Femur (tissue), 1 donor: ENCODE measurements at places on chromosomes 16 and 17.

- DNase-seq = no peak
Observed at GRCh38 chr17:12808723-12809122, 19.4 kb downstream of the ARHGAP44 start.

DNA sequence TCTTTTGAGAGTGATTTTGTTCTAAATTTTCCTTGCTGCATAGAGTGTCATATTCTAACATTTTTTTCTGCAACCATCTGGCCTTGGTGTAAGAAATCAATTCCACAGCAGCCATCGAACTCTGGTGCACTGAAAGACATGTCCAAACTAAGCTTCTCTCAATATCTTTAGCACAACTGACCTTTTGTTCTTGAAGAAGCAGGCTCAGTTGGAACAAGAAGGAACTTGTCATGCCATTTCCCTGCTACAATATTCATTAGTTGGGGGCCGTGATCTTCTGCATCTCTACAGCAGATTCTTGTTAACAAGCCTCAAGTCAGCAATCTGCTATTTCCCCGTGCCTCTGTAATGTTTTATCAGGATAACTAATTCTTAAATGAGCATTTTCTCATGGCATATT lies 1305.6 kb downstream of the CDH11 start:
- DNase-seq = no peak

- no peak for DNase-seq
Observed at GRCh38 chr17:2637422-2637821, 44.0 kb downstream of the PAFAH1B1 start.

DNA sequence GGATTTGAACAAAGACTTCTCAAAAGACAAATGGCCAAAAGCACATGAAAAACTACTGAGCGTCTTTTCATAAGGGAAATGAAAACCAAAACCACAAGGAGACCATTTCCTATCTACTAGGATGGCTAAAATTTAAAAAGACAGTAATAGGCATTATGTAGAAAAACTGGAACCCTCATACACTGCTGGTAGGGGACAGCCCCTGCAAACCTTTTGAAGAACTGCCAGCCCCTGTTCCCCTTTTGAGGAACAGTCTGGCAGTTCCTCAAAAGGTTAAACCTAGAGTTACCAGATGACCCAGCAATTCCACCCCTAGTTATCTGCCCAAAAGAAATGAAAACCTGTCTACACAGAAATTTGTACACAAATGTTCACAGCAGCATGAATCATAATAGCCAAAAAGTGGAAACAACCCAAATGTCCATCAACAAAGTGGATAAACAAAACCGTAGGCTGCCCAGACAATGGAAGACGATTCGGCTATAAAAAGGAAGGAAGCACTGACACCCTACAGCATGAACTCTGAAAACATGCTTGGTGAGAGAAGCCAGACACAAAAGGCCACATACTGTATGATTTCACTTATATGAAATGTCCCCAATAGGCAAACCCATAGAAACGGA lies 22.9 kb downstream of the CDIP1 start:
- no peak for DNase-seq

GRCh38 chr17:74859459-74860228 lies at the start of gene GRIN2C:
Gene GRIN2C (minus strand): TSS chr17:74859885. CDS start chr17:74855092, 4,793 bp downstream.
- no peak for DNase-seq

GRCh38 chr17:57243171-57243622 lies 13.1 kb upstream of the MSI2 start:
- DNase-seq = peak; percentile 67

GRCh38 chr17:10177913-10178505 lies 20.4 kb downstream of the GAS7 start:
- DNase-seq = peak; percentile 58

DNA sequence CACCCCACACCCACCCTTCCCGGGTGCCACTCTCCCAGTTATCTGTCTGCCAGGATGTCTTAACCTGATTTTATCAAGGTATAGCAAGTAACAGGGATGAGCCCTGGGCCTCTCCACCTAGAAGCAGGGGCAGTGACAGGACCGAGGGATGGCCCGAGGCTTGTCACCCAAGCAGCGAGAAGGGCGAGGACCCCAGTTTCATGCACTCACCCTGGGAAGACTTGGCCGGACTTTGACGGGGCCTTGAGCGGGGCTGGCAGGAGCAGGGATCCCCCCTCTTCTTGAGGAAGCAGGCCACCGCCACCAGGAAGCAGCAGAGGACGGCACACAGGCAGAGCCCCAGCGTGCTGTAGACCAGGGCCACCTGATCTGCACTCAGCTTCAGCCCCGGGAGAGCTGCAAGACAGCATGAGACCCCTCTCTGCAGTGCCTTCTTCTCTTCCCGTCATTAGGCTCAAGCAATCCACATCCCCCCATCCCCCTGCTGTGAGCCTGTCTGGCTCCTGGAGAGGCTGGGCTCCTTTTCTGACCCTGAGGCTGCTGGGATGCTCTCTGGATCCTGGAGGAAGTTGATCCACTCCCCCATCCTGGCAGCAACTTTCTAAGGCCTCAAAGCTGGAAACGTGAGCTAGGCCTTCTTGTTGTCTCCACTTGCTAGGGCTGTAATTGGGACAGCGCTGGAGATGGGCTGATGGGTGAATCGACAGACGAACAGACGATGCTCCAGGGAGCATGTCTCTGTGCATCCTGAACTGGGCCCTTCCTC lies 31.6 kb downstream of the TNFRSF13B start:
- DNase-seq = no peak

GRCh38 chr16:88737298-88738150 lies 31.2 kb downstream of the CTU2 start:
- peak; percentile 85 for DNase-seq

- DNase-seq = no peak
Observed at GRCh38 chr16:21584817-21585216, 14.6 kb upstream of the METTL9 start.

DNA sequence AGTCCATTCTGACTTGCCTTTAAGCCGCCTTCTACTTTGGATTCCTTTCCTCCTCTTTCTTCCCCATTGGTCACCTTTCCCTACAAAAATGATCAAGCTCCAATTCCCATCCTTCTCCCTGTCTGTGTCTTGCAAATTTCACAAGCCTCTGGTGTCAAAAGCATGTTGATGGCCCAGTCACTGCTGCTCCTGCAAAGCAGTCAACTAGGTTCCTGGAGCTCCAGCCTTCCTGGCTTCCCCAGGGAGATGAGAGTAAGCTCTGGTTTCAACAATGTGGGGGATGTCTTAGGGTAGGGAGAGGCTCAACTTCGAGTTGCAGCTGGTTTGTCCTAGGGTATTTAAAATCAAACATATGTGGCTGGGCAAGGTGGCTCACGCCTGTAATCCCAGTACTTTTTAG lies 36.1 kb upstream of the HELZ start:
- no peak for DNase-seq
